ENCODE measurements at places on chromosomes 3 and 15. TPM values are rescaled to one million over a fixed set of nuclear protein-coding genes. Genes with fewer than 3 reads are reported as not detected.

CACNA2D3 gene
- total RNA-seq = 17.7 TPM

PHC3 gene
- total RNA-seq = 51.6 TPM

ELP6 gene
- 19.7 TPM for total RNA-seq

GOLGA8J gene
- total RNA-seq = 0.52 TPM

SPG11 gene
- 78.8 TPM for total RNA-seq

EPM2AIP1 gene
- total RNA-seq = 26.5 TPM

Measured in articular chondrocyte of knee joint (primary cell).